Right renal pelvis (tissue), 4 donors: ENCODE measurements at places on chromosomes 16 and 17. TPM values are rescaled to one million over a fixed set of nuclear protein-coding genes. Genes with fewer than 3 reads are reported as not detected.

DNA sequence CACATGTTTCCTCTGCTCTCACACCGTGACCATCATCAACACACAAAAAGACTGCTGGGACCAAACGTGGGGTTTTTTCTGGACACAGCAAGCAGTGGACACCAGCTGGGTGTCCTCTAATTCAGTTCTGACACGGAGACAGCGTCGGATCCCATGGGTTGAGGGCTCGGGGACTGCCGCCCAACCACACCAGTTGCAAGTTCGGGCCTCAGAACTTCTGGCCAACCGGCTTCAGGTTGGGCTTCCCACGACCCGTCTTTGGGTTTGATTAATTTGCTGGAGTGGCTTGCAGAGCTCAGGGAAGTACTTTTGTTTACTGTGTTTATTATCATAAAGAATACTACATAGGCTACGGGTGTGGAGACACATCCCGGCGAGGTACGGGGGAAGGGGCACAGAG lies 97.8 kb downstream of the BANP start:
- no peak for DNase-seq

DNA sequence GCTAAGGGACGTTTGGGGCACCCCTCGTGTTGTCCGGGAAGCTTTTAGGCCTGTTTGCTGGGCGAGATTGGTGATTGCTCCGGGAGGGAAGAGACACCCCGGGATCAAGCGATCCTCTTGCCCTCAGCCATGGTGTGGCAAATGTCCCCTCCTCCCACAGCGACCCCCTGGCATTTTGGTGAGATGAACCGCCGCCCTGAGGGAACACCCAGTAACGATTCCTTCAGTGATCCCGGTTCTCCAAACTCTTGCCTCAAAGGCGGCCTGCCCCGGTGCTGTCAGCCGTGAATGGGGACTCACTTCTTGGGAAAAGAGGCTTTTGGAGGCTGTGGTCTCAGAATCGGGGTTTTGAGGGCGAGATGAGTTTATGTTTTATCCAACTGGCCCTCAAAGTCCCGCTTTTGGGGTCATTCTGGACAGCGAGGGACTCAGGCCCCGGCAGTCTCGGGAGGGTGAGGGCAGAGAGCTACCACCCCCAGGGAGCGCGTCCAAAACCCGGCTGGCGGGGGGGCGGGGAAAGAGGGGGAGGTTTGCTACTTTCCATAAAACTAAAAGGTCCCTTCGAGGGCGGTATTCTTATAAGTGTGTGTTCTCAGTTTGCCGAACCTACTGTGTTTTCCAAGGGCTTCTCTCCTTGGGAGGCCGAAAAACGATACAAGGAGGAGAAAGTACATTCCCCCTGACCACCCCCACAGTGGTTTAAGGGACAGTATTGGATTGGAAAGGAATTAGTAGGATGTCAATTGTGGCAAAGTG lies 232.7 kb downstream of the MRTFB start:
- no peak for DNase-seq

- DNase-seq: no peak
Observed at GRCh38 chr16:50526249-50526648, 21.9 kb upstream of the NKD1 start.

Gene RRAD
- 3.1 TPM for polyA plus RNA-seq

Gene SLC38A7
- 15.7 TPM for polyA plus RNA-seq
